ENCODE measurements at places on chromosomes 2 and 18. TPM values are rescaled to one million over a fixed set of nuclear protein-coding genes. Genes with fewer than 3 reads are reported as not detected.

GRCh38 chr18:78526923-78527711 lies 452.5 kb upstream of the SALL3 start:
- no peak for DNase-seq

DNA sequence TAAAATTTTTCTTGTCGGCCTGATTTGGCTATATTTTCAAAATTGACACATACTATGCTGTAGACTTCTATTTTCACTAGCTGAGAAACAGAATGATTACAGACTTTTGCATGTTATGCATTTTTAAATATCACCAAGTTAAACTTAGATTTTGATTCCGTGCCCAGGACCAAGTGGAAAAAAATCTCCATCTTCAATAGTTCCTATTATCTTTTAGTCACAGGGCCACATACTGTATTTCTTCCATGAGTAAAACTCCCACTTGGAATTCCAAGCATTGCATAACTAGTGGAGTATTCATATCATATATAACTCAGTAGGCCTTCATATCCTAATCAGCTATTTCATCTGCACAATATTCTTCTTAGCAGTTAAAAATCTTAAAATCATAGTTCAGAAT lies 470.9 kb downstream of the ARHGAP15 start:
- DNase-seq, result no peak

- DNase-seq, result no peak
Measured at GRCh38 chr2:151251012-151251411, 10.7 kb downstream of the RBM43 start.

DNA sequence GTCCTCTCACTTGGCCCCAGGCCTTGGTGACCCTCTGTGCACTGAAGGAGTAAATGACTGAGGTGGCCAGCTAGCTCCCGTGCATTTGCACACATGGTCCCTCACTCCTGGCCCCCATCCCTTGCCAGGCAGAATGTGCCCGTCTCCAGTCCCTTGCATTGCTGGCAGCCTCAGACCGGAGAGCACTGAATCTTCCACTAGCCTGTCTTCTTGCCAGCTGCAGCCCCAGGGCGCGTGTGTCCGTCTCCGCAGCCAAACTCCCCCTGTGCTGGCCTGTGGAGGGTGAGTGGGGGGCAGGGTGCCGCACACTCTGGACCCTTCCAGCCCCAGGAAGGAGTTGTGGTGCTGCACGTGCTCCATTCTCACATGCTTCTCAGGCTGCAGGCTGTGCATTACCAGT lies 35.9 kb downstream of the INPP4A start:
- DNase-seq, result no peak

- DNase-seq, result no peak
Measured at GRCh38 chr2:189673661-189674373, 653 bp upstream of the ANKAR start.

GRCh38 chr2:69890881-69891280 lies 2.9 kb upstream of the SNRNP27 start:
- DNase-seq, result no peak

- no peak for DNase-seq
Measured at GRCh38 chr18:12840382-12840781, 43.7 kb downstream of the PTPN2 start.

GRCh38 chr2:204583773-204584172 lies 38.5 kb downstream of the PARD3B start:
- no peak for DNase-seq

MARS2 gene
- 7.5 TPM for total RNA-seq

SLC40A1 gene
- 51.0 TPM for total RNA-seq

LYPD1 gene
- total RNA-seq, result not detected

CYP27A1 gene
- 12.5 TPM for total RNA-seq
